ENCODE measurements at places on chromosomes 16 and 17.

DNA sequence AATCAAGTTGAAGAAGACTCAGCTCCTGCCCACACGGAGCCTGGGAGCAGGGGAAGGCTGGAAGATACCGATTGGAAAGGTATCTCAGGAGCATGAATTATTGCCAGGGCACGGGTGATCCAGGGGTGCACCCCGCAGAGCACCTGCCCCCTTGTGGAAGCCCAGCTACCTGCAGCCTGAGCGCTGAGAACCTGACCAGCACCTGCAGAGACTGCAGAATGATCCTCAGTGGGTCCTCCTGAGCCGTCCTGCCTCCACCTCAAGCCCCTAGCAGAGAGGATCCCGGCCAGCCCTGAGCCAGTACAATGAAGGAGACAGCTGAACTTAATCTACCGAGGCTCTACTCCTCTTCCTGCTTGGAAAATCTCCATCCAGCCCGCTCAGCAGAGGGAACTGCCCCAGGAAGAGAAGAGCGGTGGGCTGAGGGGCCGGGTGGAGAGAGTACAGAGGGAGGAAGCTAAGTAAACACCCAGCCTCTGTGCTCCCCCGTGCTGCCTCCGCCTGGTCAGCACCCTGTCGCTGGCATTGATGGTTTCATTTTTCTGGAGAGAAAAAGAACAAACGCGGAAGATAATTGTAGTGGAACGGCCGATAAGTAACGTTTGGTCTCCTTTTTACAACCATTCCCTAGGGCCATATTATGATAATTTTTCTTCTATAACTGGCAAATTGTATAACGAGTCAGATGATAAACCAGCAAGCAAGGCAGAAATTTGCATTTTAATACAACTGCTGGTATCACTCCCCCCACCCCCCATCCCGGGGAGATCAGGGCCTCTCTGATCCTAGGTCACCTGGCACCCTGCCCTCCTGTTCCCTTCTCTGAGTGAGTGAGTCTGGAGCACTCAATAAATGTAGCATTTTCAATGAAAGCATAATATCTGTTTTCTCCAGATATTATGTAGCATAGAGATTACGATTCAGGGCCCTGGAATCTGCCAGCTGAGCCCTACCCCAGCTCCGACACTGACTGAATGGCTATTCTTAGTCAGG is 204.5 kb upstream of the RPL38 start:
- DNase-seq: no peak

GRCh38 chr16:21265104-21265837 is 12.8 kb downstream of the CRYM start:
- DNase-seq: no peak

- no peak for DNase-seq
Measured at GRCh38 chr17:14616528-14616927, 315.6 kb downstream of the HS3ST3B1 start.

DNA sequence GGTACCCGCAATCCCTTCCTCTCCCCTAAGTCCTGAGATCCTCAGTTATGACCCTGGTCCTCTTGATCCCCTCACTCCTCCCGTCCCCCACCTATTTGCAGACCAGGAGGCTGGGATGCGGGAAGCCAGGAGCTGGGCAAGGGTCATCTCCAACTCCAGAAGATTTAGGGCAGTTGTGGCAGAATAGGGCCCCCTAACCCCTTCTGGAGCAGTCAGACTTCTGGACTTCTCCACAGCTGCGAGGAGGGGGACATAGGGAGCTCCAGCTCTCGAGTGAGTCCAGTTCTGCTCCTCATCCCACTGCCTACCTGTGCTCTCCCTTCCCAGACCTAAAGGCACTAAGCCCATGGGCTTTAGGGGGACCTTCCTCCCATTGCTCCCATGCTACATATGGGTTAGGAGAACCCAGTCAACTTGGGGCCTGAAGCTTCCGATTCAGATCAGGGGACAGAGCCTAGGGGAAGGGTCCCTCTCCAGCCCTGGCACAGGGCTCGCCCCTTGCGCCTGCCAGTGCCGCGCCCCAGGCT is 1.3 kb downstream of the WNK4 start:
- no peak for DNase-seq

Data from GM12878 (cell line).